ENCODE measurements at places on chromosomes 2 and 18.

GRCh38 chr2:53755121-53755520 lies 12.5 kb upstream of the CHAC2 start:
- DNase-seq = no peak

DNA sequence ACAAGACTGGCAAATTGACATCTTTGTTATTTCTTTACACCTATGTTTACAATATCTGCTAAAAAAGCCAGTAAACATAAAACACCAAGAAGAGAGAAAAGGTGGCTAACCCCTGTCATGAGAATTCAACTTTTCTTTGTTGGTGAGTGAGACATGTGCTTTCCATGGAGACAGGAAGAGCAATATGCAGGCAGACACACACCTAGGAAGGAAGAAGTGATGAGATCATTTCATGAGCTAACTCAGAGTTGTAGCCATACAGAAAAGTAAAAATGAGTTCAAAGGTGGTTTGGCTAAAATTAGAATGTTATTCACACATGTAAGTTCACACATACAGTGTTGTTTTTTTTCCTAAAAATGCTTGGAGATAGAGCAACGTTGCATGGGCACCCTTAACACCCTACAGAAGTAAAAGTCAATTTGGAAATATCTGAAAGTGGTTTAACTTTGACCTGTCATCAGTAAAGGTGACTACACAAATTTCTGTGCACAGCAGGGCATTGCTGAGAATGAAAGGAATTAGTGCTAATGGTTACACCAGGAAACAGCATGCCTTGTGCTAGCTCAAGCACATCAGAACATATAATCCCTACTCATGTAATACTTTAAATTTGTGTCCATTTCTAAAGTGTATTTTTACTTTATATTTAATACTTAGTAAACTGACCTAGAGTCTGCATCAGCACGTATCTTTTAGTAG lies 557.6 kb downstream of the CBLN2 start:
- no peak for DNase-seq

DNA sequence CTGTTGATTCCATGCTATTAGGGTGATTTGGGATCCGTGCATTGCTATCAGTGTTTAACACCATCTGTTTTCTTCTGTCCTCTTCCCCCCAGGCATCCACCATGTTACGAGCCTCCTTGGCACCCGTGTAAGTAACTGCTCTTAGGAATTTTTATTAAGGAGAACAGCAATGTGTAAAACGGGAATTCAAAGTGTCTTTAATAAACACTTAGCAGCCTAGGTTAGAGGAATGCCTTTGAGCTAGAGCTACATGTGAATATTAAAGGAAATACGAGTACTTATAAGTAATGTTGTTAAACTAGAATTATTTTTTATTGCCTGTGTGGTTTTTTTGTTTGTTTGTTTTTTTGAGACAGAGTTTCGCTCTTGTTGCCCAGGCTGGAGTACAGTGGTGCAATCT lies 58.1 kb downstream of the ARMC9 start:
- DNase-seq = no peak

DNA sequence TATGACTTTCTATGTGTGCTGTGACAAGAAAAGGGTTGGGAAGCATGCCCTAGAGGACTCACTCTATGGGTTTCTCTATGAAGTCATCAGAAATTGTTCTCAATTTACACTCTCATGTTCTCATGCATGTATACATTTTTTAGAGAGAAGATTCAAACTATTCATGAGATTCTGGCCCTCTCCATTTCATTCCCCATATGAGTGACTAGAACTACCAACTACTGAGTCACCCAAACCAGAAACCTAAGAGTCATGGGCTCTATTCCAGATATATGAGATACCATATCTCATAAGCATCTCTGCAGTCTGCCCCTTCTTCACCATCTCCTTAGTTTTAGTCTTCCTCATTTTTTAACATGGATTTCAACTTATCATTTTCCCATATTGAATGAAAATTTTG lies 87.7 kb downstream of the EXOC6B start:
- no peak for DNase-seq

- DNase-seq = no peak
Observed at GRCh38 chr2:68251855-68252399, 405 bp downstream of the PPP3R1 start.

- no peak for DNase-seq
Observed at GRCh38 chr2:71922091-71922490, 225.6 kb downstream of the CYP26B1 start.
